ENCODE measurements at places on chromosomes 12 and 14. TPM values are rescaled to one million over a fixed set of nuclear protein-coding genes. Genes with fewer than 3 reads are reported as not detected.

DNA sequence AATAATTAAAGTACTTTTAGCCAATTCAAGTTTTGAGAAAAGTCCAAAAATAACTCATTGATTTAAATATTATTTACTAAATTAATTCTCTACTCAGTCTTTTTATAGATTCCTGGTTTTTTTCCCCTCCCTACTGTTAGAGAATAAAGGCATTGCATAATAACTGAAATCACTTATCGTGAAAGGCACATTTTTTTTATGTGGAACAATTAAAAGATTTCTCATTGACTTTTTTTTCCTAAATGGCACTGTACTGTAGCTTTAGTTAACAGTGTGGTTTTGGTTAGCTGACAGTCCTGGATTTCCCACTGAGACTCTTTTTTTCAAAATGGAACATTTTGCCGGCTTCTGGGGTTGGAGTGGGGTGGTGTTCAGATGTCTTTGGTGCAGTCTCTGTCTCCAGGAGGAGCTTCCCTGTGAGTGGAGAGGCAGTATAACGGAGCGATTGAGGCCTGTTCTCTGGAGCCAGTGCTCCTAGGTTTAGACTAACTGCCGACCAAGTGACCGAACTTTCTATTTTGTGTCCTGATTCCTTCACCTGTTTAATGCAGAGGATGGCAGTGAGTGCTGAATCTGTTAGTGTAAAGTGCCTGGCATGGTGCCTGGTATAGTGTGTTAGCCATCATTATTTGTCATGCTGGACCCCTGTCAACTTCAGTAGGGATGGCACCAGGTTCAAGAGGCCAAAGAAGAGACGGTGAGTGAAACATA lies 117.7 kb downstream of the ADCK1 start:
- no peak overlapping the region for H3K4me3 ChIP-seq
- no peak for DNase-seq
- no peaks in the 10 kb centered on the region for H3K36me3 ChIP-seq
- no peak overlapping the region for H3K27ac ChIP-seq
- H3K27me3 ChIP-seq: no peaks in the 10 kb centered on the region
- no peaks in the 10 kb centered on the region for H3K4me1 ChIP-seq

DNA sequence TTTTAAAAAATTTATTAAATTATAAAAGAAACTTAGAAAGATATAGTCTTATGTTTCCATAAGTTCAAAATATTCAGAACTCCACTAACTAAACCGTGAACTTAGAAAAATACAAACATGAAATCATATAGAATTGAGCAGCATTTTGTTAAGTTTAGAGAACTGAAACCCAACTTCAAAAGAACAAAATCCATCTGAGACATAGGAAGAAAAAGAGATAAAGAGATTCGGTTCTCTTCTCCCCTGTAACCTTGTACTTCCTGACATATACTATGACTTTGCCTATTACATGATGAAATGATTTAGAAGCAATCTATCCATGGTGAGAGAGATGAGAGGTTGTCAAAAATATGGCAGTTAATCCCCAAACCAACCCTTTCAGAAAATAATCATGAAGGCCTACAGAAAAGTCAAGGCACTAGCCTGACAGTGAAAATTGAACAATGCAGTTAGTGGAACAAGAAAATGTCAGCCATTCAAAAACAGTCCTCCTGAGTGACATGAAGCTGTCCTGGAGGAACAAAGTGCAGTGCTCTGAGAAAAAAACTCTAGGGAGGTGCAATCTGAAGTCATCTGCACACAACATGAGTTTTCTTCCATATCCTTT lies 44.0 kb downstream of the C12orf50 start:
- no peak overlapping the region for H3K4me3 ChIP-seq
- no peaks in the 10 kb centered on the region for H3K4me1 ChIP-seq
- no peaks in the 10 kb centered on the region for H3K27me3 ChIP-seq
- no peaks in the 10 kb centered on the region for H3K36me3 ChIP-seq
- no peak overlapping the region for H3K27ac ChIP-seq

DNA sequence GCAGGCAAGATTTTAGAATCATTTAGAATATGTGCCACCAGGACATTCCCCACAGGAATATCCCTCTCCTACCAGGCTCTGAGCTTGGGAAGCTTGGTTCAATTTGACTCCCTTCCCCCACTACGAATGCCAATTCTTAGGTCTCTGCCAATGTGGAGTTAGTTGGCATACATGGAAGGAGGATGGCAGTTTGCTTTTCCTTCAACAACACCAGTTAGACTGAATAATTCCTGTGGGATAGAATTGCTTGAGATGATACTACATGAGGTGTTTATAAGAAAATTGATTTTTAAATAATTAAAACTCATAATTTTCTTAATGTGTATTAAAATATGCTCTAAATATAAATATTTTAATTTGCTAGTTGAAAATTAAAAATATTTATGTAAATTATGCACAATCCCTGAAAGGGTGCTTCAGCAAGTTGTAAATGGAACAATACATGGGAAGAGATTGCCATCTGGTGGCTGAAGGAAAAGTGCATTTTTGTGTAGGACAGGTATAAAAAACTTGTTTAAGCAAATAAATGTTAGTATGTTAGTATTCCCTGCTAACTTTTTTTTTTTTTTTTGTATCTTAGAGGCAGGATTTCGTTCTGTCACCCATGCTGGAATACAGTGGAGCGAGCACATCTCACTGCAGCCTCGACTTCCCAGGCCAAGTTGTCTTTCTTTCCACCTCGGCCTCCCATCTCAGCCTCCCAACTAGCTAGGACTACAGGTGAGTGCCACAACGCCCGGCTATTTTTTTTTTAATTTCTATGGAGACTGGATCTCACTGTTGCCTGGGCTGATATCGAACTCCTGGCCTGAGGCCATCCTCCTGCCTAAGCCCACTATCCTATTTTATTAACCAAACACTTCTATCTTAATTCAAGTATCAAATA lies 25.8 kb upstream of the STRAP start:
- H3K4me3 ChIP-seq: no peak overlapping the region
- no peaks in the 10 kb centered on the region for H3K4me1 ChIP-seq
- peak; percentile 62 for DNase-seq
- H3K27me3 ChIP-seq: no peaks in the 10 kb centered on the region
- no peak overlapping the region for H3K27ac ChIP-seq
- H3K36me3 ChIP-seq: no peaks in the 10 kb centered on the region

DNA sequence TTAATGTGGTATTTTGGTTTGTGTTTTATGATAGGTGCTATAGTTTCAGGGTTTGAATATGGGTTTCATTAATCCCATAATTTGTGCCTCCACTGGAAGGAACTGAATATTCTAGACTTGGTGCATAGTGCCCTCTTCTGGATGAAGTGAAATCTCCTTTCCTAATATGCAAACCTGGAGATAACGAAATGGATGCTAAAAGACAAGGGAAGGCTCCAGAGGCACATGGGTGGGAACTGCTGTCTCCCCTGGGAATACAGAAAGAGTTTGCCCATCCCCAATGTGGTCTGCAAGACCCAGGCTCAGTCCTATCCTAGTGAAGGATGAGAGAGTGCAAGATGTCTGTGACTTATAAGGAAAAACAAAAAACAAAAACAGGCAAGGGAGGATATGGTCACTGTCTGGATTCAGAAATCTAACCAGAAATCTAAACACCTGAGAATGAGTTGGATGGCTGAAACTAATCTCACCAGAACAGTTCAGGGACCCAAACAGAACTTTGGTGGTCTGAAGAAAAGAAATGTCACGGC lies 142.3 kb upstream of the TMPO start:
- no peaks in the 10 kb centered on the region for H3K27me3 ChIP-seq
- H3K27ac ChIP-seq: no peak overlapping the region

Gene NTF3
- total RNA-seq: 1.4 TPM
